ENCODE measurements at places on chromosomes 3 and 15.

- no peak for DNase-seq
Measured at GRCh38 chr15:91073768-91074167, 26.3 kb upstream of the SV2B start.

DNA sequence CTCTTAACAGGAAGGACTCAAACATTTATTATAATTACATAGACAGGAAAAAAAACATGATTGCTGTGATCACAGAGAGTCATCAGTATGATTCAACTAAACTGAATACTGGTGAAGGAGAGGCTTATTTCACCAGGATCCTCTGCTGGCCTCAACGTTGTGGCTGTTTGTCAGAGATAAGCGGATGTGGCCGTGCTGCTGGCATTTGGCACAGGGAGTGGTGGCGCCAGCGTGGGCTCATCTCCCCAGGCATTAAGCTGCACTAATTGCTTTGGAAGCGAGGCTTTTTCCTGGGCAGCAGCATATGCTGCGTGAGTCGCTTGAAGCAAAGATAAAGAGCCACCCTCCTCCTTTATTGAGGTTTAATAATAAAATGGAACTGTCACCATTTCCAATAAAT is 306.7 kb downstream of the LRTM1 start:
- no peak for DNase-seq

- DNase-seq: no peak
Measured at GRCh38 chr3:143151004-143151731, 31.6 kb downstream of the CHST2 start.

DNA sequence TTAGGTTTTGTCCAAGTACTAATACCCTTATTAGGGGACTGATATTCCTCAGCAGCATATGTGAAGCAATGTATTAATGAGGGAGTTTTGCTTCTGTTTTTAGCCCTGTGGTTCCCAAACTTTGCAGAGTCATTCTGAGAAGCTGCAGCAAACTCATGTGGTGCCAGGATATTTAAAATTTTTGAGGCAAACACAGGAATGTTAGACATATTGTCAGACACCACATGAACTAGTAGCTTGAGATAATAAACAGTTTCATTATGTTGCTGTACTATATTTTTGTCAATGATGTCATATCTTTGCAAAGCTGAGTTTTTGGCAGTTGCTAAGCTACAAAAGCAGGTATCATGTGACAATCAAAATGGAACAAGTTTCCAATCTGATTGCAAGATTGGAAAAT is 36.6 kb downstream of the ATP6V1A start:
- no peak for DNase-seq

GRCh38 chr3:105459566-105460290 is 93.0 kb downstream of the ALCAM start:
- no peak for DNase-seq

GRCh38 chr3:176964661-176965060 is 232.6 kb downstream of the TBL1XR1 start:
- DNase-seq: no peak

- DNase-seq: no peak
Measured at GRCh38 chr3:71931922-71932321, 147.0 kb upstream of the PROK2 start.

DNA sequence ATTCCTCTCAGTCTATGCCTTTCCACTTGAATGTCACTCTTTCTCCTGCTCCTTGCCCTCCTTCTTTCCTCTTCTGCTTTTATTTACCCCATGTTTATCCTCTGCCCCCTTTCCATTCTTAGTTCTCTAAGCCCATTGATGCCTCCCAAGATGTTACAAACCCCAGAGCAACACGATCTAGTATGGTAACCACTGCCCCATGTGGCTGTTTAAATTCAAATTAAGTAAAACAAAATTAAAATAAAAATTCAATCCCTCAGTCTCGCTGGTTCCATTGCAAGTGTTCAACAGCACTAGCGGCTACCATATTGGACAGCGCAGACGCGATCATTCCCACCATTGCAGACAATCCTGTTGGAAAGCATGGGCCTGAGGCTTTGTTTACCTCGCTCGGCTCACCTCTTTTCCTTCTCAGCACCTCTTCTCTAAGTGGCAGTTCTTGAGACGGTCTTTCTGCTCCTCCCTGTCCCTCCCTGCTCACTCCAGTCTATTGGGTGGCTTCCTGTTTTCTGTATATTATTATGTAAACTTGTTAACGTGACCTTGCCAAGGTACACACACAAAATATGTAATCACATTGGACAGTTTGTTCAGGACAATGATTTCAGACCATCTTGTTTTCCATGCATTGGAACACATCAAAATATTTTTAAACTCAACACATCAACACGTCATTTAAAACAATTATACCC is 21.8 kb upstream of the CA12 start:
- no peak for DNase-seq
